Jurkat, Clone E6-1 (cell line): ENCODE measurements at places on chromosomes 7 and 10.

DNA sequence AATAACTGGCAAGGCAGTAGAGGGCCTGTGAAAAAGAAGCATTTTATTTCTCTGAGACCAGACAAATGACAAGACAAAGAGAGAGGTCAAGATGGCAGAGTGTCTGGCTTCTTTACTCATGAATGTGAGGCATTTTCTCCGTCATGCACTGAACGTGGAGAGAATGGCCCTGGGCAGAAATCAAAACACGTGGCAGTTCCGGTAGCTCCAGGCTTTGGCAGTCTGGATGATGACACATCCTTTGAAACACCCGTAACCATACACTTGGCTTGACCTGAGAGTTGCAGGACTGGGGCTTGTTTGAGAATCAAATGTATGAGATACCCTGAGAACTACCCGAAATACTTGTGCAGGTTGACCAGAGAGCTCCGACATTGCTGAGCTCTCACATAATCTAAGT lies 537.6 kb downstream of the ACTR3B start:
- no peak for DNase-seq

DNA sequence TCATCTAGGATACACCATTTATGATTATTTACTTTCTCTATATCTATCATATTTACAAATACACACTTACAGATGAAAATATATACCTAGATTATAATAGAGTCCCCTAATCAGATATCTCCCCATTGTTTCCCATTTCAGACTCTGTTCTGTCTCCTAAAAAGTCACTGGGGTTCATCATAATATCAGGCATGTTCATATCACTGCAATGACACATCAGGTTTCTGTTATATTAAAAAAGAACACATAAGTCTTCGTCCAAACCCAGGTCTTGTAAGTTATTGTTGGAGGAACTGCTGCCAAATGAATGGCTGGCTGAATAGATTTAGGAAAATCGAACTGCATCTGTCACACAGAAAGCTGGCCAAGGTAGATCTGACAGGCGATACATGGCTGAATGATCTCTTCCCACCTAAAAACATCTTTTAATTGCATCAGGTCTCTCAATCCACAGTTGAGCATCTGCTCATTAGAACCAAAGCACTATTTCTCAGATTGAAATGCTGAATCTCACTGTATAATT lies 178.7 kb downstream of the CACNA2D1 start:
- no peak for DNase-seq

GRCh38 chr7:138352570-138353461 lies 107.2 kb upstream of the TRIM24 start:
- no peak for DNase-seq

GRCh38 chr7:33500703-33501701 lies 371.6 kb downstream of the BBS9 start:
- DNase-seq: no peak

- no peak for DNase-seq
These were observed 54.3 kb upstream of the NRP1 start for GRCh38 chr10:33388785-33389184.

GRCh38 chr7:91636129-91636724 lies 244.3 kb downstream of the MTERF1 start:
- DNase-seq: peak; percentile 20

GRCh38 chr10:132396494-132397035 lies 435 bp upstream of the PWWP2B start:
- no peak for DNase-seq

DNA sequence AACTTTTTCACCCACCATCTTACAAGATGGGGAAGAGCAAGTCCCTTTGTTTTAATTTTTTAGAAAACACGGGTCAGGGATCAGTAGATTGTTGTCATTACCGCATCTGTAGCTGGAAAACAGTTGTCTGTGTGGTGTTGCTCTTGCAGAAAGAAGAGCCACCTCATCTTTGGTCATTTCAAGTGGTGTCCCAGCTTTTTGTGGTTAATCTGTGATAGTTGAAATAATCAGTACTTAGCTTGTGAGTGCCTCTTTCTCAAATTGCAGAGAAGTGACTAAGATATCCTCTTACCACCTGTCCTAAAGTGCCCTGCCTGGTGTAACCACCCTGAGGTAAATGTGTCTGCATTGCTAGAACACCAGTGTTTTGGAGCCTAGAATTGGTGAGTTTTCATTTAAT lies 5.5 kb downstream of the PRPF18 start:
- no peak for DNase-seq

DNA sequence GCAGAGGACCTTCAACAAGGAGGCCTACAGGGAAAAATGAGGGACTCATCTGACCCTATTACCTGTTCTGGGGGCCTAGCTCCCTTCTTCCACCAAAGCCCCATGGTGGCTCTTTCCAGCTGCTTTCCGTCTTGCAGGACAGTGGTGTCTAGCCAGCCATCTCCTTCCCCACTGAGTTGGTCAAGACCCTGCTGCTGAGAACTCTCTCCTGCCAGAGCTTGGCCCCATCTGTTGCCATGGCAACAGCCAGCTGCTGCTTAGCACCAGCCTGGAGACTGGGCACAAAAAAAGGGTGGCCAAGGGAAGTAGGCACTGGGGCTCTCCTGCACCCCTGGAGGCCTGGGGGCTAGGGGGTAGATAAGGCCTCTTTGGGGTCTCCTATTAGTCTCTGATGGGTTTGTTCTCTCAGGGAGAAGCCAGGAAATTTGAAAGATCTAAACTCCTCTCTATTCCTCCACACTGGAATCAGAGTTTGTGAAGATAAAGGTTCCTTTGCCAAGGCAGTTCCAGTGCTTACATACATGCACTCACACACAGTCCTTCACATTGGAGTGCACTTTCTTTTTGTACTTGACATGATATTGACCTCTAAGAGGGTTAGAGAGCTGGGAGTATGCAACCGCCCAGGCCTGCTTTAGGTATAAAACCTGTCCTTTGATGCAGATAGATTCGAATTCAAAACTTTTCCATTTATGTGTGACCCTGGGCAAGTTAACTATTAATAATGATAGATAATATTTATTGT lies 15.8 kb downstream of the TSPAN33 start:
- no peak for DNase-seq

DNA sequence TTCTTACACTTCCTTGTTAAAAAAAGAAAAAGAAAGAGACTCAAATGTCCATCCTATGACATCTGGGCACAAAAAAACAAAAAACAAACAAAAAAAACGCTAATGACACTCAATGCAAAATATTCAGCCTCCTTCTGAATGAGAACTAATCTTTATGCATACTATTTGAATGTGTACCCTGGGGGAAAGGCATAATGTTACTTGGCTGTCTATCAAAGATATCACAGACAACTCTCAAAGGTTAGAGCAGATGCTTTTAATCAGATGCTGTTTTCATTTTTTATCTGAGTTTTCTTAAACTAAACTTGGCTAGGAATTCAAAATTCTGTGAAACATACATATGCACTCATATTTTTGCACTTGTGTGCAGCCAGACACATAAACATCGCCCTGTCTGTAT lies 745.8 kb downstream of the CNTNAP2 start:
- no peak for DNase-seq

GRCh38 chr7:17299483-17299991 lies 1.1 kb downstream of the AHR start:
- DNase-seq: no peak

- DNase-seq: no peak
These were observed 258.1 kb downstream of the PAXIP1 start for GRCh38 chr7:154744861-154745258.

DNA sequence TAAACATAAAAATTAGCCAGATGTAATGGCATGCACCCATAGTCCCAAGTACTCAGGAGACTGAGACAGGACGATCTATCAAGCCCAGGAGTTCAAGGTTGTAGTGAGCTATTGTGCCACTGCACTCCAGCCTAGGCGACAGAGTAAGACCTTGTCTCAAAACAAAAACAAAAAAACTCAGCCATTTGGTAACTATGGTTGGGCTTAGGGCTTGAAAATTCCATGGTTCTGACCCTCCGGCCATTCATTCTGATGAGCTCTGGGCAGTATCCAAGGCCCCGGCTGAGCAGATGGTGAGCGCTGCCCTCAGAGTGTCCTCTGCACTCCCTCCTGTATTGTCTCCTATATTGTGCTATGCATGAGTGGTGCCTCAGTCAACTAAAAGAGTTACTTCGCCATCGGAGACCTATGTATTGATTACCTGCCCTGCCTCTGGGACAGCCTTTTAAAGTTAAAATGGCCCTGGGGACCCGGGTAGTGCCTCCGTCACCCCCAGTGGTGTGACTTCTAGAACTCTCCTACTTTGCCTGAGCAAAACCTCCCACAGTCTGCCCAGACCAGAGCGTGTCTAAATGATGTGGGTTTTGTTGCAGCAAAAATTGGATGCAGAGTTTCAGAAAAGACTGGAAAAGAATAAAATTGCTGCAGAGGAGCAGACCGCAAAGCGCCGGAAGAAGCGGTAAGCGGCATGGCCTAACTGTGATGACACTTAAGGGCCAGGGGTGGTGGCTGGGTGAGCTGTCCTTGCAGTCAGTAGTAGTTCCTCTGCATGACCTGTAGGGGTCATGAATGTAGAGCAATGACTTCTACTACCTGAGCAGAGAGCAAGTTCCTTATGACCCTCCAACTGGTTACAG lies 8.1 kb downstream of the PRKRIP1 start:
- peak; percentile 61 for DNase-seq

GRCh38 chr10:123613346-123613850 lies 52.8 kb upstream of the GPR26 start:
- no peak for DNase-seq

GRCh38 chr7:74454925-74455288 lies 1.2 kb downstream of the GTF2IRD1 start:
- DNase-seq: no peak

- DNase-seq: peak; percentile 82
These were observed at the start of gene ADD3 for GRCh38 chr10:110007701-110008517. TSS of gene ADD3 (plus strand) at chr10:110007984. CDS start at chr10:110100654, 92,670 bp downstream.

- no peak for DNase-seq
These were observed 250.4 kb downstream of the FZD1 start for GRCh38 chr7:91514591-91514990.

DNA sequence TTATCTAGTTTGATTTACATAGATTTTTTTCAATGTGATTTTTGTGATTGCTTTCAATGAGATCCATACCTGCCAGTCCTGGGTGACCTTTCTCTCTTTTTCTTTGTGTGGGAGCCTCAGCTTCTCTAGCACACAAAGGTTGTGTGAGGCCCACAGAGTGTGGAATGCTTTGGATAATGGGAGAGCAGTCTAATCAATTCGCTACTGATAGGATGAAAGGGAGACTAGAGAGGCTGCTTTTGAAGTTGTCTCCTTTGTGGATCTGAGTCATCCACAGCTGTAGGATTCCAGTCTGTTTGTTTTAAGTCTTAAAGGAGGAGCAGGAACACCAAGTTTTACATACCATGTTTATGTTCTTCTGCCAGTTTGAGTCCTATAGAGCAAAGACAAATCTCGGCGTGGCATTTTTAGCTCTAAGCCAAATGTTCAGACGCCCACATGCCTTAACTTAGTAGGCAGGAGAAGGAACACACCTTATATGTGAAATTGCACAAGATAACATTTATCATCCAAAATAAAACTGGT lies 330.0 kb downstream of the ARL4A start:
- no peak for DNase-seq
